A549 treated with GW870086 at 1 μM for 4 hours (cell line): ENCODE measurements at places on chromosomes 1 and 21. TPM values are rescaled to one million over a fixed set of nuclear protein-coding genes. Genes with fewer than 3 reads are reported as not detected.

Gene PFKFB2
- 4.2 to 6.5 TPM (median 5.9 TPM) in 5 replicates for total RNA-seq

Gene GJA8
- not detected in 5 replicates for total RNA-seq

Gene NTMT2
- total RNA-seq: not detected in 5 replicates

Gene CYP4A22
- total RNA-seq: not detected in 5 replicates

Gene MOB3C
- total RNA-seq: 3.9 to 4.7 TPM (median 4.5 TPM) in 5 replicates

Gene PRAMEF6
- total RNA-seq: not detected in 5 replicates

Gene NFASC
- total RNA-seq: 0.89 to 1.5 TPM (median 1.1 TPM) in 5 replicates

Gene OXCT2
- 0.49 to 0.97 TPM (median 0.63 TPM) in 5 replicates for total RNA-seq
